ENCODE measurements at places on chromosomes 6 and 20.

DNA sequence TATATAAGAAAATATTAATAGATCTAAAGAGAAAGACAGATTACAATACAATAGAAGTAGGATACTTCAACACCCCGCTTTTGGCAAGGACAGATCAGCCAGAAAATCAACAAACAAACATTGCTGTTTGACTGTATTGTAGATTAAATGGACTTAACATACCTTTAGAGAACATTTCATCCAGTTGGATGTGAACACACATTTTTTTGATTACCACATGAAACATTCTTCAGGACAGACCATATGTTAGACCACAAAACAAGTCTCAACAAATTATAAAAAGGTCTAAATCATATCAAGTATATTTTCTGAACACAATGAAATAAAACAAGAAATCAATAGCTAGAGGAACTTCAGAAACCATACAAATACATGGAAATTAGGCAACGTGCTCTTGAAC lies 148.2 kb downstream of the TRMT11 start:
- no peak for DNase-seq

DNA sequence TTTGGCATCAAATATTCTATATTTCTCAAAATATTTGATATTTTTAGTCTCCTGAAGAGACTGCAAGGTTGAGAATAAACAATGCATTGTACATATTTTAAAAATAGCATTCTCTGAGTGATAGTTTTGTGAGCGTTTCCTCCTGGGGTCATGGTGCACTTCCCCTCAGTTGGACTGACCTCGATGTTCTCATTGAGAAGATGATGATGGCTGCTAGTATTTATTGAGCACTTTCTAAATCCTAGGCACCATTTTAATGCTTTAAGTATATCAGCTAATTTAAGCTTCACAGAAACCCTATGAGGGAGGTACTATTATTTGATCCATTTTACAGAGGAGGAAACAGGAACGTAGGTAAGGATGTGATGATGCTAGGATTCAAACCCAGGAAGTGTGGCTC lies 18.2 kb downstream of the DSE start:
- DNase-seq = no peak

- DNase-seq = no peak
Measured at GRCh38 chr6:158485431-158485830, 74.5 kb upstream of the TMEM181 start.

DNA sequence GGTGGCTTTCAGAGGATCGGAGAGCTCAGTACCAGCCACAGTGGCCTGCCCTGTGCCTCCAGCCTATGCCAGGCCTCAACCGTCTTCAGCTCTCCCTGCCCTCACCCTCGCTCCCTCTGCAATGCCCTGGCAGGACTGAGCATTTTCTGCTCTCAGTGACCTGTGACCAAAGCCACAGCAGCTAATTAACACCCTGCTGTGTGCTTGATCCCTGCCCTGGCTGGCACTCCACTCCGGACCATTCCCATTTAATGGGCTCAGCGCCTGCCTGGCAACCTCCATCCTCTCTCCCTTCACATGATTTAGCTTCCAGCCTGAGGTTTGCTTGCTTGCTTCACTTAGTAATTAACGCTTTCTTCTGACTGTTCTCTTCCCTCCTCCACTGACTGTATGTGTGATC lies 287.5 kb downstream of the LRFN2 start:
- DNase-seq = no peak

GRCh38 chr20:25070821-25071473 lies 11.0 kb downstream of the VSX1 start:
- DNase-seq = no peak

DNA sequence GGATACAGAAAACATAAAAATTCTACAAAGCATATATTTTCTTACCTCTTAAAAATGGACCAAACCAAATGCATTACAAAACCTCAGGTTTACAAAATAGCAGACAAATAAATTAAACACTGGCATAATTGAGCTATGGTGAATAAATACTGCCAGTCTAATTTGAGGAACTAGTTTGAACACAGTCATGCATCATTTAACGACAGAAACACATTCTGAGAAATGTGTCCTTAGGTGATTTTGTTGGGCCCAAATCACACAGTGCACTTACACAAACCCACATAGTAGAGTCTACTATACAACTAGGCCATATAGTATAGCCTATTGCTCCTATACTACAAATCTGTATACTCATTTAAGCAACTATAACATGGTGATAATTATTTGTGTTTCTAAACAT lies 215.6 kb downstream of the FOXC1 start:
- no peak for DNase-seq

DNA sequence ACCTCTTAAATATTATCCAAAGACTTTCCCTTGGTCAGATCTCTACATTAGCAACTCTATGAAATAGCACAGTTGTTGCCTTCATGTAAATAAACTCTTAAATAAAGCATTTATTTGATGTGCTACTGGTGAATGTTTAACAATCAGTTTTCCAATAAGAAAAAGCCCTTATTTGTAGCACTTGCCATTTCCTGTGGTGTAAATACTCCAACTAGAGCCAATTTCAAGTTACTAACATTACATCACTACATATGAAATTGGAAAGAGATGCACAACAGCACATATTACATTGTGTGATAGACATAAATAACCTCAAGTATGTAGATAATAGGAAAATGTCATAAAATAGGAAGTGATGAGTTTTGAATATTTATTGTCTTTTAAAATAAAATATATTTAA lies 5.0 kb upstream of the MYB start:
- no peak for DNase-seq

GRCh38 chr6:44976677-44977641 lies 351.2 kb upstream of the RUNX2 start:
- DNase-seq = peak; percentile 62

DNA sequence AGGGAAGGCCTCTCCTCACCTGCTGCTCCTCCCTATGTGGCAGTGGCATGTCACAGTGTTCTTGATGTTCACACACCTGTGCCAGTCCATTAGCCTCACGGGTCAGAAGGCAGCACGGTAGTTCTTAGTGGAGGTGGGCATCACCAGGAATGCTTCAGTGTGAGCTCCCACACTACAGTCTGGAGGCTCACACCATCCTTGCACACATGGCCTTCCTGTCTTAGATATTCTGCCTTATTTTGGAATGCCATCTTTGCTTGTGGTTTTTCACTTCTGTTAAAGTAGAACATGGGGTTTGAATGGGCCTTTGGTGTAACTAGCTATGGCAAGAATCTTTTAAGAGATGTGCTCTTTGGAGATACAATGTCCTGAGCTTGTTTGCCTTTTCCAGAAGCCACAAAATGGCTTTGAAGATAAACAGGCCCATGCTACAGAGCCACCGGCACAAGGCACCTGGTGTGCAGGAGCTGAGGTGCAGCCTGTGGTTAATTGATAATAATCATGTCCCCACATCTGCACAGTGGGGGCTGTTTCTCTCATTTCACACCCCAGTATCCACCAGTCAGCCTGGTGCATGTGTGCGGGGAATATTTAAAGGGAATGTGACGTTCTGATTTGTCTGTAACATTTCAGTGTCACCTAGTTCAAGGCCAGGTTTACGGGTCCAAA lies 3.2 kb upstream of the SLC17A9 start:
- DNase-seq = no peak

- DNase-seq = no peak
Measured at GRCh38 chr20:53331151-53331973, 262.3 kb downstream of the ZNF217 start.
